Aorta (tissue), 5 donors: ENCODE measurements at places on chromosomes 2 and 18. TPM values are rescaled to one million over a fixed set of nuclear protein-coding genes. Genes with fewer than 3 reads are reported as not detected.

GRCh38 chr2:203982276-203982675, 45.7 kb downstream of the ICOS start:
- DNase-seq, result no peak

GRCh38 chr2:85753525-85754312, at the start of gene ATOH8:
Gene ATOH8 (plus strand): TSS chr2:85753991. CDS start chr2:85754190, 199 bp downstream.
- DNase-seq, result peak; percentile 87

- DNase-seq, result no peak
These were observed 2.1 kb upstream of the CXCR1 start for GRCh38 chr2:218168635-218169462.

GRCh38 chr18:24543795-24544498, 83.5 kb downstream of the HRH4 start:
- no peak for DNase-seq

DNA sequence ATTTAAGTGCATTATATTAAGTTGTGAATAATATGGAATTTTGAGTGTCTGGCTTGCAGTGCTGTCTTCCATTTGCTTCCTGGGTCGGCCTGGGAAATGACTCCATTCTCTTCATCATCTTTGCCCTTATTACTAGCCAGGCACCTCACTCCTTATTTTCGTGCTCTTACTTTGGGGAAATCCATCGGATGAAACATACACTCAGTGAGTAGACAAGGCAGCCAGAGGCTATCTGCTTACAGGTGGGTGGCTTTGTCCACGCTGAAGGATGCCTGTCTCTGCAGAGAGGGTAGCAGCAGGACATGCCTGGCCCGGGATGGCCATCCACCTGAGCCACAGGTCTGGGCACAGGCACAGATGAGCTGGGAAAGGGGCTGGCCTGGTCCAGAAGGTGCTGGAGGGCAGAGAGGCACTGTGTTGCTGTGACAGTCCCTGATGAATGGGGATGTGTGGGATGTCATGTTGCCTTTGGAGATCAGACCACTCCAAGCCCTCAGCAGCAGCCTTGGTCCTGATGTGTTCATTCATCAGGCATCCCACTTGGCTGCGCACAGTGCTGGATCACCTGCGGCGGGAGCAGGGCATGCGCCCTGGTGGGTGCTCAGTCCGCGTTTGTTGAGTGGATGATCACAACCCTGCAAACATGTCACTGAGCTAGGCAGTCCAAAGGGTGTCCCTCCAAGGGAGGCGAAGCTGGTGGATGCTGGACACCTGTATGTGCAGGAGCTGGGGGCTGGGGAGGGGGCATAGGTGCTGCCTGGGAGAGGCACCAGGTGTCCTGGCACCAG, 236.0 kb downstream of the LDLRAD4 start:
- DNase-seq, result no peak

DNA sequence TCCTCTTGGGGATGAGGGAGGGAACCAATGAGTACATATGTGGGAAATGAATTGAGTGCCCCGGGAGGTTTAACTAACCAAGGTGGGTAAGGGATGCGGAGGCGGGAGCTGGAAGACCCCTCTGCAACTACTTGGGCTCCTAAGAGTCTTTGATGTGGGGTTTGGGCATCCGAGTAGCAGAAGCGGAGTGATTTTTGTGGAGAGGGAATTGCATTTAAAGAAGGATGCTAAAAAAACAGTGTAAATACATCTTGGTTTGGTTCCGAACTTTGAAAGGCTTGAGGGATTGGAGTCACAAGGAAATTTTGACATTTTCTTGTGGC, 215.7 kb downstream of the MCFD2 start:
- no peak for DNase-seq

GRCh38 chr2:175889701-175890302, 112.3 kb downstream of the LNPK start:
- DNase-seq, result no peak

GRCh38 chr18:59660786-59661743, 36.2 kb downstream of the CCBE1 start:
- DNase-seq, result no peak

DNA sequence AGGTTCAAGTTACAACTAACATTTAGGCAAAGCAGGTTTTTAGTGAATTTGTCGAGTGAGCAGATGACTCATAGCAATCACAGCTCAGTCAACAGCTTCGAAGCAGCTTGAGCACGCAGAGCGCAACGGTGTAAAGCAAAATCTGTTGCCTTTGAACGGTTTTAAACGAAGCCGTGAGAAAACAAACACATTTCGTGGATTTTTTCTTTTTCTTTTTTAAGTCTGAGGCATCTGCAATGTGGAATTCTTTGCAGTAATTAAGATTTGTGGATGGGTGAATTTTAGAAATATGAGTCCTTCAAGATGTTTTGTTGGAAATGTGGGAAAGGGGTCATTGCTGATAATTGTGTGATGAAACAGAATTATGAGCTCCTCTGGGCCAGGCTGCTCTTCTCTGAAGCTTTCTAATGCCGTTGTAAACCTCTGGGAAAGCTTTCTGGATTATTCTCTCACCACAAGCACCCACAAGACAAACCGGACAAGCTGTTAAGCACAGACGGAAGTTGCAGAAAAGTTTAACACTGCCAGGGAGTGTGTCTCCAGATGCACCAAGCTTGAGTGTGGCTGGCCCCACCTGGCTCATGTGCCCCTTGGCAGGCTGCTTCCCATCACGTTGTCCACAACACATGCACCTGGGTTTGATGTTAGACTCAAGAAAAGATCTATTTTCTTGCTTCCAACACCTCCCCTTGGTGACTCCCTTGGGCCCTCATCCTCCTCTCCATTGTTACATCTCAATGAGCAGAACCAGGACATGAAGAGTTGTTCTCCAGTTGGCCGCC, 224.7 kb downstream of the ACKR3 start:
- DNase-seq, result no peak

GRCh38 chr18:63000839-63001238, 285.5 kb downstream of the PHLPP1 start:
- DNase-seq, result no peak

DNA sequence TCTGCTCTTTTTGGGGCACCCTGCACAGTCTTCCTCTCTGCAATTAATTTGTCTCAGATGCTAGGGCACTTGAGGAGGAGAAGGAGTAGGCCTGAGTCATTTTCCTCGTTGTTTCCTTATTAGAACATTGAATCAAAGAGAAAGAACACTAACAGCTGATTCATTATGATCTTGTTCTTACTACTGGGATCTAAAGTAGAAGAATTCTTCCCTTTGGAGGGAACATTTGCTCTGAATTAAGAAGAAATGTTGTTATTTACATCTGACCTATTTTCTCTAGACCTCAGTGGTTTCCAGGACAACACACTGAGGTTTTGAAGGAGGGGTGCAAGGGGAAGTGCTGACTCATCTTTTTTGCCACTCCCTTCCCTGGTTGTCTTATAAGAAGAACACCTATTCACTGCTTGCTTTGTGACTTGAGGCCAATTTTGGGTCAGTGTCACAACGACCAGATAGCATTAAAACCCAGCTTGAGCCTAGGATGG, 24.3 kb upstream of the STAT1 start:
- no peak for DNase-seq

DNA sequence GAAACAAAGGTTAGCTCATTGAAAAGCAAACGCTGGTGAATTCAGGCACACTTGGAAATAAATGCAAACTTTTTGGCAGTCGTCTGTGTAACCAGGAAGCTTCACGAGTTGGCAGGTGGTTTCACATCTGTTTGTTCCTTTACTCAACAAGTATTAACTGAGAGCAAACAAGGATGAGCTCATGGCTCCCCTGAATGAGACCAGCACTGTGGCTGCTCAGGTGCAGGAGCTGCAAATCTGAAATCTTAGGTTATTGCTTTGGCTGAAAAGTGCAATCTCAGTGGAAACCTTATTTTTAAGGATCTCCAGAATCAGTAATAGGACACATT, 46.3 kb downstream of the SH3RF3 start:
- DNase-seq, result no peak

GRCh38 chr18:40695526-40695925, 1259.5 kb upstream of the PIK3C3 start:
- DNase-seq, result no peak

DNA sequence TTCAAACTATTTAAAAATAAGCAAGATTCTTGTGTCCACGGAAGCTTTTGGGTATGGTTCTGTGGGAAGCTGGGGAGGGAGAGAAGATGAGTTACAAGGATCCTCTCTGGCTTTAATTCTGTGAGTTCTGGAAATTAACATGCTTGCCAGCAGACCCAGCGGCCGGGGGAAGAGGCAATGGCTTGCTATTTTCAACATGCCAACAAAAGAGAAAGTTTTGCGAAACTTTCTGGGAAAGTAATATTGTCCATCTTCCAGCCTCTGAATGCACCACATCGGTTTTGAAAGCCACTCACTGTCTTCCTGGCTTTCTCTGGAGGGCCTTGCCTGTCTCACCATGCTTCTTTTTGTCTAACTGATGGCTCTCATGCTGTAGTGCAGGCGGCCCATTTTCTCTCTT, 85.7 kb downstream of the EN1 start:
- no peak for DNase-seq

- peak; percentile 95 for DNase-seq
These were observed 4.3 kb downstream of the IGFBP5 start for GRCh38 chr2:216690853-216691741.

DNA sequence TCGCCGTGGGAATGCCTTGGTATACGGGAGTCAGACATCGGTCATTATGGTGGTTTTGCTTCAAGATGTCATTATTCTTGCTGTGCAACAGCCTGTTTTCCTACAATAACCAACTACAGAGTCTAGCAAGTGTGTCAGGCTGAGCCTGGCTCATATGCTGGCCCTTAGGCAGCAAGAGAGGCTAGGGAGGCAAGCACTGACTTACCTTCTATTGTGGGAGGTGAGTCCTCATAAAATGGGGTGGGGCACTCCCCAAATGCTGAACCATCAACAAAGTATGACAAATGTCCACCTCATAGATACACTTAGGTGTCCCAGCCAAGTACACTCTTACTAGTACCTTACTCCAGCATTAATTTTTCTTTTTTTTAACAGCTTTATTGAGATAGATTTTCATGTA, 77.0 kb upstream of the ATL2 start:
- no peak for DNase-seq

DNA sequence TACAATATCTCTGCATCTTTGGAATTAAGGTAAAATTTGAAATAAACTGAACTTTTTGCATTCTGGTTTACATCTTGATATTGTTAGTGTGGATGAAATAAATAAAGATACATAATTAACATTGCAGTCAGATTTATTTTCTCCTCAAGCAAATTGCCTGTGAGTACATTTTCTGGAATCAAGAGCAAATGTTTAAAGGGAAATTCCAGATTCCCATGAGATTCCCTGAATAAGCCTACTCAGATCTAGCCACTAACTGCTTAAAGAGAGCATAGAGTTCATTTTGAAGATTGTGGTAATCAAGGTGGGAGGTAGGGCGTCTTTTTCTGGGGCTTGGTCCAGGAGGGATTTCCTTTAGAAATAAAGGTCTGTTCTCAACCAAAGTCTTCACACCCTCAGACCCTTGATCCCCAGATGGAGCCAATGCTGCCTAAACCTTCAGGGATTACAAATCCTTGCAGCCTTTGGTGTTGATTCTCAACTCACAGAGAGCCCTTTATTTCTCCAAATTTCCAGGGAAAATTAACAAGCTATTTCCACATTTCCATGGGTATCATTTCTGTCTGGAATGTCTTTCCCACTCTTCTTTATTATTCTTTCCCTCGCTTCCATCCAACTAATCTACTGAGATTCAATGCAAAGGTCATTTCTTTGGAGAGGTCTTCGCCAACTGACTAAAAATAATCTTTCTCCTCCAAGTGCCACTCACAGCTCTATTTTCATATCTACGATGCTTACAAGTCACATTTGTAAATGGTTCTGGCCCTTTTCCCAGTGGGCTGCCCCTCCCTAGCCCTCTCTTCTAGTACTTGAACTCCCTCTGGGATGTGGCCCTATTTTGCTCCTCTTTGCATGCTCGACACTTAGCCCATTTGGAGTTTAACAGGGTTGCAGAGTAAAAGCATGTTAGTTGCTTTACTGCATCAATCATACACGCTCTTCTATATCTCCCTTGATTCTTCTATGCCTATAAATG, 79.8 kb upstream of the SPATS2L start:
- no peak for DNase-seq

DNA sequence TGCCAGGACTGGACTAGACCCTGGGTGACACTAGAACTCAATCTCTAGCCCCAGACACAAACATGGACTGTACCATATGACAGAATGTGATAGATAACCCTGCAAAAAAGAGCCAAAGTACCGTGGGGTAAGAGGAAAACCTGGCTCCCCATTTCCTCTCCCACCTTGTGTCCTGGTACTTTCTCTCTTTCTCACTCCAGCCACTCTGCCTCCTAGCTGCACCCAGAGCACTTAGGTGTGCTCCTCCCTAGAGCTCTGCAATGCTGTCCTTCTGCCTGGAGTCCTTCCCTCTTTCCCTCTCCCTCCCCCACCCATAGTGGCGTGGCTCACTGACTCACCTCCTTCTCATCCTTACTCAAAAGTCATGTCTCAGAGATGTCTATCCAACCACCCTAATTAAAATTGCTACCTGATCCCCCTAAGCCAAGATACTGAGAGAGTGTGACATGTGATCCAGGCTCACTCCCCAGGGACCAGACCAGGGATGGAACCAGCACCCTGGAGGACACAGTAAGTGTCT, 171.3 kb downstream of the LOXHD1 start:
- DNase-seq, result no peak

GRCh38 chr2:216758256-216759155, 63.2 kb upstream of the IGFBP5 start:
- no peak for DNase-seq

DNA sequence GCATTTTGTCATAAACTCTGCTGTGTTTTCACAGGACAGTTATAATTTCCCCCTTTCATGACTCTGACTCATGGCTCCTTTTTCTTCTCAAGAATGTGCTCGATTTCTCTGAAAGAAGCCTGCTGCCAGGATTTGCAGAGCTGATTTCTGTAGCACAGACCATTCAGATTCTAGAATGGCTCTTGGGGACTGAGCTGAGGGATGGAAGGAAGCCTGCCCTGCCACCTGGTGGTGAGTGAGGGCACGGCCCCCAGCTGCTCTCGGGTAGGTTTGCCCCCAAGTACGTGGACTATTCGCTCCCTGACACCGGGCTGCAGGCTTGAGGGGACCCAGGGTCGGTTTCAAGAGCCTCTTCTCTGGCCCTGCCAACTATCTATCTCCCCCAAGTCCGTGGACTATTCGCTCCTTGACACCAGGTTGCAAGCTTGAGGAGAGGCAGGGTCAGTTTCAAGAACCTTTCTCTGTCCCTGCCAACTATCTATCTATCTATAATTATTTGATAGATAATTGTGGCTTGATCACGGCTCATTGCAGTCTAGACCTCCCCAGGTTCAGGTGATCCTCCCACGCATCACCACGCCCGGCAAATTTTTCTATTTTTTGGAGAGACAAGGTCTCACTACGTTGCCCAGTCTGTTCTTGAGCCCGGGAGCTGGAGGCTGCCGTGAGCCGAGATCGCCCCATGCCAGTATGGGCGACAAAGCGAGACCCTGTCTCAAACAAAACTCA, 1.4 kb upstream of the SMYD5 start:
- DNase-seq, result peak; percentile 83

Gene LPIN1
- 54.0 TPM for total RNA-seq

Gene MYL1
- not detected for total RNA-seq

Gene LONRF2
- total RNA-seq, result 10.3 TPM

Gene TMEM17
- total RNA-seq, result 1.1 TPM

Gene LRATD1
- total RNA-seq, result 2.0 TPM

Gene COL6A3
- total RNA-seq, result 289 TPM
